ENCODE measurements at places on chromosomes 3 and 15.

GRCh38 chr3:66949898-66950297 is 48.2 kb upstream of the KBTBD8 start:
- no peak for DNase-seq

- no peak for DNase-seq
Measured at GRCh38 chr3:36317915-36318314, 62.4 kb upstream of the STAC start.

- no peak for DNase-seq
Measured at GRCh38 chr15:70437089-70437488, 326.3 kb downstream of the UACA start.

DNA sequence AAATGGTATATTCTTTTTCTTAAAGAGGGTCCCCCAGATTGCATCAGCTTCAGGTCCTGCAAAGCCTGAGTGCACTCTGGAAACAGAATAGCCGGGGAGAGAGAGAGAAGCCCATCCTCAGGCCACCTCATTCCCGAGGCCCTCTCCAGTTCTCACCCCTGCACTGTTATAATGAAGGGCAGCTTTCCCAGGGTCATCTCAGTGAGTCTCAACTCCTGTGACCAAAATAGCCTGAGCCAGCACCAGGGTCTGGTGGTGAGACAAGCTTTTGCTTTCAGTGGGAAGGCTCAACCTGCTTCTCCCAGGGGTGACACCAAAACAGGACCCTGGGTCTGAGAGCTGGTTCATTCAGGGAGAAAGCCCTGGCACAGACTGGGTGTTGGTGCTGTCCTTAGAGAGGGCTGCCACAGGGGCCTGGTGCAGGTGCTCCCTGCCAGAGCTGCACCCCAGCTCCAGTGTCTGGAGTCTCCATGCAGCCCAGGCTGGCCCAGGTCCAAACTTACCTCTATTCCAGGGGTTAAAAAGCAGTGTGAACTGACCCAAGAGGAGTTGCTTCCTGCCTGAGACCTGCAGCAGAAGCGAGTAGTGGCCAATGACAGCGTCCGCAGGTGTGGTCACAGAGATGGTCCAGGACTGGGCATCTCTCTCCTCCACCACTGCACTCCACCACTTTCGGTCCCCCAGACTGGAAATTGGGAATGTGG is 6.1 kb downstream of the EPB42 start:
- DNase-seq: no peak

DNA sequence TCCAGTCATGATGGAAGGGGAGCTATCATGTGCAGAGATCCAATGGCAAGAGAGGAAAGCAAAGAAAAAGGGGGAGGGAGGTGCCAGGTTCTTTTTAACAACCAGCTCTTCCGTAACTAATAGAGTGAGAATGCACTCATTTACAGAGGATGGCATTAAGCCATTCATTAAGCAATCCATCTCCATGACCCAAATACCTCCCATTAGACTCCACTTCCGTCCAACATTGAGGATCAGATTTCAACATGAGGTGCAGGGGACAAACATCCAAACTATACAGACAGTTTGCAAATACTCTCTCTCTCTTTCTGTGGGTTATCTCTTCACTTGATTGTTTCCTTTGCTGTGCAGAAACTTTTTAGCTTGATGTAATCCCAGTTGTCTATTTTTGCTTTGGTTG is 21.2 kb downstream of the ZDHHC23 start:
- DNase-seq: no peak

GRCh38 chr3:177944228-177944661 is 592.0 kb upstream of the KCNMB2 start:
- no peak for DNase-seq

- no peak for DNase-seq
Measured at GRCh38 chr3:37935756-37936666, 54.6 kb upstream of the VILL start.

GRCh38 chr3:79568938-79569337 is 198.9 kb downstream of the ROBO1 start:
- no peak for DNase-seq

- no peak for DNase-seq
Measured at GRCh38 chr3:141546586-141546985, 59.8 kb downstream of the RASA2 start.

DNA sequence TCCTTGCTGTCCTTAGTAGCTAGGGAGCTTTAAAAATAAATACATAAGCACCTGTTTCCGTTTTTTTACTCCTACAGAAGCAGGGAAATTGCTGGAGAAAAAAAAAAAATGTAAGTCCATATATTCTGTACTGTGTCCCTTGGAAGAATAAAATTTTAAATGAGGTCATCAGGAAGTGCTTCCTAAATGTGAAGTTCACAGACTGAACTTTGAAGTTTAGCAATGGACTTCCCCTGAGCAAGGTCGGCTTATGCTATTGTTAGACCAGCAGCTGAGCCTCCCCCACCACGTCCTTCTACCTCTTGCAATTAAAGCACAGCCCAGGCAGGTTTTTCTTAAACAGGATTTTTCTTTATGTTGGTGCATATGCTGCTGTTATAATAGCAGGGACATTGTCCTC is 26.3 kb downstream of the LIPC start:
- no peak for DNase-seq

DNA sequence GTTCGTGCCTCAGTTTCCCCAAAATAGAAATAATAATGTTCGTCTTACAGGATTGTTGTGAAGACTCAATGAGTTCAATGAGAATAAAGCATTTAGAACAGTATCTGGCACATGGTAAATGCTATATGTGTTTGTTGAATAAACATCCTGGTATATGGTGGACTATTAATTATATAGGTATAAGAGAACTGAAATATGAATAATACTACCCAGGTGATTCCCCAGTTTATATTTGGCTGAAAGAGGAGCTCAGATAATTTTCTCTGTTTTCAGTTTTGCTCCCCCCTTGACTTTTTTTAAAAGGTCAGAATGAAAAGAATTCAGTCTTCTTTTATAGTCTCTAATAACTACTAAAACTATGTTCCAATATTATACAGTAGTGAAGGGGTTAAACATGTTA is 46.9 kb downstream of the USP8 start:
- DNase-seq: no peak

GRCh38 chr15:60690350-60690961 is 211.5 kb upstream of the ICE2 start:
- DNase-seq: no peak
